Activated T-helper 1 cell treated with anti-CD3 and anti-CD28 coated beads, Interleukin-12 subunit alpha, Interleukin-12 subunit beta, Interleukin-2, Interleukin-4 antibody, amounts not matched to agents 30 ng/mL and 10 ng/mL and 1 ng/mL, durations not matched to agents 14 hours and 24 hours and 36 hours (primary cell): ENCODE measurements at places on chromosomes 6 and 20. TPM values are rescaled to one million over a fixed set of nuclear protein-coding genes. Genes with fewer than 3 reads are reported as not detected.

DNA sequence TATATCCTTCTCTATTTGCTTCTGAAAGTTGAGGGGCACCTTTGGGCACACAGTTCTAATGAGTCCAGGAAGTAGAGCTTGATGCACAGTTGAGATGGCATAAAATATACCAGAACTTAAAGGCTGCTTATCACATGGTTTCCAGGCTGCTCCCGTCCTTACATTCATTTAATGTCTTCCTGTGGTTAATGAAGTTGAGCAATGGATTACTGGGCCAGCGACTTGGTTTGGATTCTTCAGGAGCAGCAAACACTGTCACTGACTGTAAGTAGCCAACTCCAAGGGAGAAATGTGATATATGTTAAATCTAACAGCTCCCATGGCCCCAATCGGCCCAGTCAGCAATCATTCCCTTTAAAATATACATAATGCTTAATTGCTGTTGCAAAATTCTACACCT lies 9.0 kb upstream of the TSHZ2 start:
- no peak for DNase-seq

- no peak for DNase-seq
Measured at GRCh38 chr6:3911614-3912336, 62.6 kb downstream of the FAM50B start.

ESR1 gene
- total RNA-seq, result 0.34 and 0.78 TPM in 2 replicates

DNA sequence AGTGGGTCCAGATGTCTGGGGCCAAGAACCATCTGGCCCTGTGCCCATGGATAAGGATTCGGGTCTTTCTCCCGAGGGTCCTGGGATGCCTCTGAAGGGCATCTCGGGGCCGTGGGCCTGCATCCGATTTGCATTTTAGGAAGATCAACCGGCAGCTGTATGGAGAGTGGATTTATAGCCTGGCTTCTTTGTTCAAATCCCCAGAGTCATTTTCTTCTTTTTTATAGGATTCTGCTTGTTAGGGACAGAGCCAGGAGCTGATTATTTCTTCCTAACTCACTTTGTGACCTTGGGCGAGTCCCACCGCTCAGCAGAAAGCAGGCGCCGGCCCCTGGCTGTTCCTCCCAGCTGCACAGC lies 52.9 kb upstream of the APCDD1L start:
- DNase-seq, result no peak

- no peak for DNase-seq
Measured at GRCh38 chr6:157271911-157272310, 51.4 kb downstream of the TMEM242 start.

DNA sequence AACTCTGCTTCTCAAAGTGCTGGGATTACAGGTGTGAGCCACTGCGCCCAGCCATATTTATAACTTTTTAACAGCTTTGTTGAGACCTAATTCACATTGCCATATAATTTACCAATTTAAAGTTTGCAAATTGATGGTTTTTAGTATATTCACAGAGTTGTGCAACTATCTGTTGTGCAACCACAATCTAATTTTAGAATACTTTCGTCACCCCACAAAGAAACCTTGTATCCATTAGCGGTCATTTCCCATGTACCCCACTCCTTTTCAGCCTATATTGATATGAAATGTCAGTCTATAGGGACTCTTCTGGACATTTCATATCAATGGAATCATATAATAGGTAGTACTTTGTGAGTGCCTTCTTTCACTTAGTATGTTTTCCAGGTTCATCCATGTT lies 55.8 kb downstream of the FOXO3 start:
- DNase-seq, result no peak

DNA sequence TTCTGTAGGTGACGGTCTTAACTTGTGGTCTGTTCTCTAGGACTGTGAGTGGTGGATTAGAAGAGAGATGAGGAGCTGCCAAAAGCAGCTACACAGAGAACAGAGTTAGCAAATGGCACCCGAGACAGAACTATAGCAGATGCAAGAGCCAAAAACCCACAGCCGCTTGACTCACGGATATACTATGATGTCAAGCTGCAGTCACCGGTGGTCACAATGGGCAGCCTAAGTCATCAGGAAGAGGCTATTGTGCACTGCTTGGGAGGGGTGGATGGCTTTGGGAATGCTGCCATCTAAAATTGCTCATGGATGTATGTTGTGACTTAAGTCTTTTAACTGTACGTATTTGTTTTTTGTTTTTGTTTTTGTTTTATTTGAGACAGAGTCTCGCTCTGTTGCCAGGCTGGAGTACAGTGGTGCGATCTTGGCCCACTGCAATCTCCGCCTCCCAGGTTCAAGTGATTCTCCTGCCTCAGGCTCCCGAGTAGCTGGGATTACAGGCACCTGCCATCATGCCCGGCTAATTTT lies at the start of gene GTSF1L:
GTSF1L (minus strand) TSS at position 192 of the 528 bp plus-strand sequence. CDS start 308 bp downstream, outside the sequence.
- DNase-seq, result no peak

DNA sequence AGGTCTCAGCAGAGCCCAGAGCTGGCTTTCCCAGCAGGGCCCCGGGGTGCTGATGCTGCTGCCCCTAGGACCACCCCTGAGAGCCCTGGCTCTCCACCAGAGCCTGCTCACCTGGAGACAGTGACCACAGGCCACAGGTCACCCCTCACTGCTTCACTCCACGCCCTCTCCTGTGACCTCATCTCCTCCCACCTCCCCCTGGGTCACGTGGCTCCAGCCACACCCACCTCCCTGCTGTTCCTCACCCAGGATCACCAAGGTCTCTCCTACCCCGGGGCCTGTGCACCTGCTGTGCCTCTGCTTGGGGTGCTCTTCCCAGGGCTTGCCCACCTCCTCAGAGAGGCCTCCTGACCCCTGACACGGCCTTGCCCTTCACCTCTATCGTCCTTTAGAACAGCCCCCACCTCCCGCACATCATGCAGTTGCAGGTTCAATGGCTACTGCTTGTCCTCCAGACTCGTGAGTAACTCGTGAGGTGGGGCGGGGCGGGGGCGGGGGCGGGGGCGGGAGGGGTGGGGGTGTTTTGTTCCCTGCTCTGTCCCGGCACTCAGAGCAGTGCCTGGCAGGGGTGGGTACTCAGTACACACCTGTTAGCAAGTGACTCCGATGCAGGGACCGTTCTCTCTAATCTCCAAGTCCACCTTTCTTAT lies 468.0 kb downstream of the PREX1 start:
- no peak for DNase-seq

GRCh38 chr6:137881522-137881886 lies 14.4 kb downstream of the TNFAIP3 start:
- DNase-seq, result no peak

SNAP91 gene
- total RNA-seq, result not detected in 2 replicates

HLA-DOB gene
- 4.2 and 4.3 TPM in 2 replicates for total RNA-seq

TRIM38 gene
- total RNA-seq, result 24.5 and 25.3 TPM in 2 replicates

DNA sequence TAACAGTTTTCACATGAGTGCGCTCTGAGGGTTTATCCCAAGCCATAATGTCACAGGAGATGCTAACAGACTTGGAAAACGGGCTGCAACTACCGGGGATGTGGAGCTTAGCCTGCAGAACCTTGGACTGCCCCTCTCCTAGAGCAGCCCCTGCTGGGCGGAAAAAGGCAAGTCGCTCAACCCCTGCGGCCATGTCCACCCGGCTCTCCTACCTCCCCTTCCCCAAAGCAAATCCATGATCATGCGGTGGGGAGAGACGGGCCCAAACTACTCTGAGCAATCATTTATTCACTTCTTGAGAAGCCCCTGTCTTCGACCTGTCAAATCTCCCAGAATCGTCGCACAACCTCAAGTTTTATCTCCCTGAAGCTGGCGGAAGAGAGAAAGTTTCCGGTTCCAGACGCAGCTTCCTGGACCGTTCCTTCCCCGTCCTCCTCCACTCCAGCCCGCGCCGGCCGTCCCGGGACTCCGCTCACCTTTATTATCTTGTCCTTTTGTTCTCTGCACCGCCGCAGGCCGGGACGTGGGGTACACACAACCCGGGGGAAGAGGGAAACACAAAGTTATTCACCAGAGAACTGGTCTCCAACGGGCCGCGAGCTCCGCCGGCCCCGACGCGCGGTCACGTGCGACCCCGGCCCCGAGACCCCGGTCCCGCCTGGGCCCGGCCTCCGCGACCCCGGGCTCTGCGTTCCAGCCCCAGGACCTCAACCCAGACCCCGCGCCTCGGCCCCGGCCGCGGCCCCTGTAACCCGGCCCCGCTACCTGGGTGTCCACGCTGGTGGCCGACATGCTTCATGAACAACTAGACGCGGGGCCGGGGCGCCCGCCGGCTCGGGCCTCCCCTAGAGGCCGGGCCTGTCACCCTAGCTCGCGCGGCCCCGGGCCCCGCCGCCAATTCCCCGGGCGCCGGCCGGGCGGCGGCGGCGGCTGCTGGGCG lies 560 bp downstream of the YTHDF1 start:
- DNase-seq, result no peak

RBL1 gene
- total RNA-seq, result 49.2 and 53.7 TPM in 2 replicates

SEMG1 gene
- not detected in 2 replicates for total RNA-seq

DNA sequence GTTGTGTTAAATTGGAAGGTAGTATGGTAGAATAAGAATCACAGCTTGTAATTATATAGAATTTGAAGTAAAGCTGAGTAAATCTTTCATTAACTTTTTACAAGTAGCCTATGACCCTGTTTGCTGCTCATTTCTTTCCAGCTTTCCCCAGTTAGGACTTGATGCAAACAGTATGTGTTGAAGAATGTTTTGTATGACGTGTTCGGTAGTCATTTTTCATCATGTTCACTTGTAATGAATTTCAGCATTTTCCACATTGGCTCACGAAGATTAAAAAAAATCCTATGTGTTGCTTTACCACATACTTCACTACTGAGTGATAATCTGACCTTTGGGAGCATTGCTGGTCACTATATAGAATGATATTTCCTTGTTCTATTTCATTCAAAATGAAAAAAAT lies 162.4 kb downstream of the CDKAL1 start:
- no peak for DNase-seq

GRCh38 chr20:63062188-63063140 lies 55.7 kb upstream of the BHLHE23 start:
- no peak for DNase-seq

ASIP gene
- total RNA-seq, result not detected in 2 replicates

- DNase-seq, result peak; percentile 71
Measured at GRCh38 chr6:31572041-31572911, at the start of gene LTA. Gene LTA (plus strand): TSS chr6:31572289. CDS start chr6:31572743, 454 bp downstream.

DNA sequence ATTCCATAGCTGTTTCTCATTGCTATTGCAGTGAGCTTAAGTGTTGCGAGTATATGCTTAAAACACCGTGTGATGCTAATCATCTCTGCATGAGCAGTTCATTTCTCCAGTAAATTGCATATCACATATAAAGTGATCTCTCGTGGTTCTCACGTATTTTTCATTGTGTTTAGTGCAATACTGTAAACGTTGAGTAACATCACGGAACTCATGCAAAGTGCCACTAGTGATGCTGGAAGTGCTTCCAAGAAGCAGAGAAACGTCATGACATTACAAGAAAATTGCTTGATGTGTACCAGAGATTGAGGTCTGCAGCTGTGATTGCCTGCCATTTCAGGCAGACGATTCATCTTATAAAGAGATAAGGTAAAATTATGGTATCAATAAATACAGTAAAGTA lies 830.4 kb downstream of the GRIK2 start:
- DNase-seq, result no peak

ANGPT4 gene
- total RNA-seq, result not detected in 2 replicates

- no peak for DNase-seq
Measured at GRCh38 chr20:25041813-25042530, 16.0 kb downstream of the ACSS1 start.

DNA sequence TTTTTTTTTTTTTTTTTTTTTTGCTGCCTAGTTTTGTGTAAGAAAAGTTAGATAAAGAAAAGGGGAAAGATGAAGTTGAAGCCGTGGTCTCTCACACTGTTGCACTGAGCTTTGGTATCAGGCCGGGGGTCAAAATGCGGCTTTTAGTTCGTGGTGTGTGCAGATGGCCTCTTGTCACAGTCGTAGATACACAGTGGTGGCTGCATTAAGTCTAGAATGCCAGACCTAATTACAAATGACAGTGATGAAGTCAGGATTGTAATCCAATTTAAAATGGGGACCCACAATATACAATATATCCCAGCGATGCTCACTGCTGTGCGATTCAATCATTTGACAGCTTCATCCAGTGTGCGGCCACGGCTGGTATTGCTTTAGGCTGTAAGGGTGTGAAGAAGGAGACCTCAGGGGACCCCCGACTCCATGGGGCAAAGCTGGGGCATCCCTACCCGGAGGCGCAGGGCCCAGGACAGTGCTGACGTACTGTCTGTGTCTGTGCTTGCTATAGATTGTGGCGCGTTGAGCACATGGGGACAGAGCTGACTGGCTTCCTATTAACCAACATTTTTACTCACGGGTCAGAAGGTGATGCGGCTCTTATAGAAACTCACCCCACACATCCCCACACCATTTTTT lies 210.0 kb upstream of the SOX4 start:
- DNase-seq, result no peak

- no peak for DNase-seq
Measured at GRCh38 chr20:49705358-49705757, 8.3 kb downstream of the B4GALT5 start.

R3HDML gene
- not detected in 2 replicates for total RNA-seq

DNA sequence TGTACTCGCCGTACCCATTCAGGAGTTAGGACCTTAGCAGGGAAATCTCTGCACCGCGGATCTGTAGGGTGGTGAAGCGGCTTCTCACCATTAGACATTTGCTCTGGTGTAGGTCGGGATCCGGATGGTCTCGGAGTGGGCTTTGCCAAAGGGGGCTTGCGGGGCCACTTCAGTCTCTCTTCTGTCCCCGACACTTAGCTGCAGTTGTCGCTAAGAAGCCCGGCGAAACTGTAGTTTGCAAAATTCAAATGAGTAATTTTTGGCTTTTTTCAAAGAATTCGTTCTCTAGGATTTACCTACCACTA lies 433 bp downstream of the QRSL1 start:
- DNase-seq, result no peak

DNA sequence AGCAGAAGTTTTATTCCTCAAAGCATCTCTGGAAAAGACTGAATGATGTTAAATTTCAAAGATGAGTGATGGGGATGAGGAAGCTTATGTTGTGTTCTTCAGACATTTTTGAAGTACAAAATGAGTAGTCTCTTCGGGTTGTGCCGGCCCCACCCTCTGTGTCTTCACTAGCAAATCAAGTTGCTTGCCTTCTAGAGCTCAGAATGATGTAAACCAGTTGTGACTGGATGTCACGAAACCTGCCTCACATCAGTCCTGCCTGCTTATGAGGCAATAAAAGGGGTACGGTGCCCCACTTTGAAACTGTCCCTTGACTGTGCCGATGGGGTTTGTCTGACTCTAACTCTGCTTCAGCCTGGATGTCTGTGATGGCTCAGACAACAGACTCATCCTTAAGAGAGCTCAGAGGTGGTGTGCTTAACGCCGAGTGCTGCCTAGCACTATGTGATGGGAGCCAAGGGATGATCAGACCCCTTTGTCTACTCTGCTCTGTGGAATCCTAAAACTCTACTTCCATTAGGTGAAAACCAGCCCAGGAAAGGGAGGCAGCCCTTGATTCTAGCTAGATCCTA lies 19.0 kb downstream of the TOMM34 start:
- no peak for DNase-seq

GRCh38 chr20:62728781-62729300 lies 20.2 kb downstream of the NTSR1 start:
- DNase-seq, result no peak

TGM3 gene
- total RNA-seq, result not detected in 2 replicates

DNA sequence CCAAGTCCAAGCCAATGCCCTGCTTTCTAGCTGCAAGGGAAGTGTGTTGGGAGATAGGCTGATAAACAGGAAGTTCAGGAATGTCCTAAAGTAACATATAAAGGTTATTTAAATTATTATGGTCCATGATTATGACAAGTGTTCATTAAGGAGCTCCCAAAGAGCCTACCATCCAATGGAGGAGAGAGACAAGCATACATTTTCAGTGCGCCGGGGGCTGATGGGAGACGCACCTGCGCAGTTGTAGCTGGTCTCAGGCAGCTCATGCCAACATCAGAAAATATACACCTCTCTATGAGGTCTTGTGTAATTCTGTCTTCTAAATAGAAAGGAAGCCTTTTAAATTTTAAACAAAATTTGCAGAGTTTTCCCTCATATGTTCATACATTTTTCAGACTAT lies 12.6 kb upstream of the SFT2D1 start:
- DNase-seq, result no peak

- DNase-seq, result no peak
Measured at GRCh38 chr6:91864911-91865310, 1278.0 kb upstream of the MAP3K7 start.
